CD4-positive, CD25-positive, alpha-beta regulatory T cell (primary cell): ENCODE measurements at places on chromosomes 12 and 14. TPM values are rescaled to one million over a fixed set of nuclear protein-coding genes. Genes with fewer than 3 reads are reported as not detected.

Gene DGKA
- 1,086 TPM for total RNA-seq

Gene PSMB5
- total RNA-seq = 13.8 TPM

Gene AMN
- total RNA-seq = 0.86 TPM

DNA sequence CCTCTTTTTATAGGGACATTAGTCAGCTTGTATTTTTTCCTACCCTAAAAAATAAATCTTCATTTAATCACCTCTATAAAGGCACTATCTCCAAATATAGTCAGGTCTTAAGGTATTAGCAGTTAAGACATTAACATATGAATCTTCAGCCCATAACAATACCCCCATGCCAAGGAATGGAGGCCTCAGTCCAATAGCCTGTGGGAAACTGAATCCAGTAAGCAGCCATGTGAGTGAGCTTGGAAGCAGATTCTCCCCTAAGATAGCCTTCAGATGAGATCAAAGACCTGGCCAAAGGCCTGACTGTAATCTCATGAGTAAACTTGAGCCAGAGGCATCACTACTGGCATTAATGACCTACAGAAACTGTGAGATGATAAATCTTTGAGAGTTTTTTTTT lies 232.1 kb upstream of the SYT10 start:
- no peak for DNase-seq

Gene KRT85
- total RNA-seq = not detected

- no peak for DNase-seq
These were observed 69.6 kb downstream of the NT5DC3 start for GRCh38 chr12:103771466-103771865.

GRCh38 chr14:95440951-95441350 lies 75.5 kb downstream of the SYNE3 start:
- DNase-seq = no peak

- DNase-seq = no peak
These were observed 3.7 kb upstream of the LPCAT3 start for GRCh38 chr12:7021956-7022355.

Gene HOXC13
- not detected for total RNA-seq

Gene OR4E2
- not detected for total RNA-seq

- no peak for DNase-seq
These were observed 113.3 kb upstream of the ATP2B1 start for GRCh38 chr12:89821896-89822295.

DNA sequence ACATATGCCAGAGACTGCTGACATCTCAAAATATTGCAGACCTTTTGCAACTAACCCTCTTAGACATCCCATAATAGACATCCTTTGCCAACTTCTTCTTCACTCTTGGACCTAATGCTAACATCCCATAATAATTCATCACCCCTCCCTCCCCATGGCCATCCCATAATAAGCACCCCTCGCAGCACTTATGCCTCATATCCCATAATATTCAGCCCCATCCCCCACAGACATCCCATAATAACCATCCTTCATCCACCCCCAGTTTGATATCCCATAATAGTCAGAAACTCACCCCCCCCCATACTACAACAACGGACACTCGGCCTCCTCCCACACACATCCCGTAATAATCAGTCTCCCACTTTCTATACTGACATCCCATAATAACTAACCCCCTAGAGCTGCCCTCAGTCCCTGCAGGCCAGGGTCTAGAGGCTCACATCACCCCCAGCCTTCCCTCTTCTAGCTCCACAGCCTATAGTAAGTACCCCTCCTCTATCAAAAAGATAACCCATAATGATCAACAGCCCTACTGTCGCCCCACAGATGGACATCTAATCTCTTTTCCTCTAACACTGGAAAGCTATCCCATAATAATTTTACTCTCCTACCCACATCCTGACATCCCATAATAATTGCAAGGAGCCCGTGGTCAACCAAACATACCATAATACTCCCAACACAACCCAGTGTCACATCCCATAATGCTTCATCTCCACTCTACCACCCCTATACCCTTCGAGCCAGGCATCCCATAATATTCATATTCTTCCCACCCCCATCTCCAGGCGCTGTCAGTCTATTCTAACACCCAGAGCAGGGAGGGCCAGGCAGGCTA lies 792 bp upstream of the CHD4 start:
- DNase-seq = peak; percentile 71

GRCh38 chr14:93830753-93831461 lies 42.6 kb upstream of the PRIMA1 start:
- no peak for DNase-seq
